ENCODE measurements at places on chromosomes 11 and 22. TPM values are rescaled to one million over a fixed set of nuclear protein-coding genes. Genes with fewer than 3 reads are reported as not detected.

The OR10G6 gene
- not detected for total RNA-seq

The SMTNL1 gene
- total RNA-seq, result not detected

The SERHL2 gene
- total RNA-seq, result not detected

The SMC1B gene
- total RNA-seq, result not detected

The TRIM77 gene
- total RNA-seq, result not detected

The APLNR gene
- total RNA-seq, result not detected

The KCNJ4 gene
- total RNA-seq, result not detected

The HEPHL1 gene
- not detected for total RNA-seq

The MS4A14 gene
- not detected for total RNA-seq

The CARNS1 gene
- total RNA-seq, result not detected

The PMM1 gene
- total RNA-seq, result 30.9 TPM

The TNNT3 gene
- total RNA-seq, result not detected

The OR4C6 gene
- total RNA-seq, result not detected

The DMC1 gene
- total RNA-seq, result 0.56 TPM

The SLC22A6 gene
- not detected for total RNA-seq

The VPREB1 gene
- not detected for total RNA-seq

The PRCP gene
- total RNA-seq, result 22.7 TPM

The GRM5 gene
- not detected for total RNA-seq

The LMNTD2 gene
- 6.1 TPM for total RNA-seq

The TUB gene
- total RNA-seq, result 1.8 TPM

The OR51E2 gene
- not detected for total RNA-seq

The PTGDR2 gene
- total RNA-seq, result not detected

The ST13 gene
- 191 TPM for total RNA-seq

The SEPTIN5 gene
- total RNA-seq, result 3.5 TPM

The OR52N5 gene
- not detected for total RNA-seq

The RAB39A gene
- not detected for total RNA-seq

The BSX gene
- not detected for total RNA-seq

The KRTAP5-9 gene
- total RNA-seq, result not detected

The KCNK4 gene
- not detected for total RNA-seq

The C1QTNF5 gene
- not detected for total RNA-seq

The SPI1 gene
- not detected for total RNA-seq

The CRACR2B gene
- 1.2 TPM for total RNA-seq

The MS4A12 gene
- total RNA-seq, result not detected

The MRGPRE gene
- not detected for total RNA-seq
